Erythroblast (primary cell): ENCODE measurements at places on chromosomes 4 and X.

GRCh38 chr4:79042079-79042674 lies 102.9 kb upstream of the PAQR3 start:
- peak; percentile 11 for DNase-seq

DNA sequence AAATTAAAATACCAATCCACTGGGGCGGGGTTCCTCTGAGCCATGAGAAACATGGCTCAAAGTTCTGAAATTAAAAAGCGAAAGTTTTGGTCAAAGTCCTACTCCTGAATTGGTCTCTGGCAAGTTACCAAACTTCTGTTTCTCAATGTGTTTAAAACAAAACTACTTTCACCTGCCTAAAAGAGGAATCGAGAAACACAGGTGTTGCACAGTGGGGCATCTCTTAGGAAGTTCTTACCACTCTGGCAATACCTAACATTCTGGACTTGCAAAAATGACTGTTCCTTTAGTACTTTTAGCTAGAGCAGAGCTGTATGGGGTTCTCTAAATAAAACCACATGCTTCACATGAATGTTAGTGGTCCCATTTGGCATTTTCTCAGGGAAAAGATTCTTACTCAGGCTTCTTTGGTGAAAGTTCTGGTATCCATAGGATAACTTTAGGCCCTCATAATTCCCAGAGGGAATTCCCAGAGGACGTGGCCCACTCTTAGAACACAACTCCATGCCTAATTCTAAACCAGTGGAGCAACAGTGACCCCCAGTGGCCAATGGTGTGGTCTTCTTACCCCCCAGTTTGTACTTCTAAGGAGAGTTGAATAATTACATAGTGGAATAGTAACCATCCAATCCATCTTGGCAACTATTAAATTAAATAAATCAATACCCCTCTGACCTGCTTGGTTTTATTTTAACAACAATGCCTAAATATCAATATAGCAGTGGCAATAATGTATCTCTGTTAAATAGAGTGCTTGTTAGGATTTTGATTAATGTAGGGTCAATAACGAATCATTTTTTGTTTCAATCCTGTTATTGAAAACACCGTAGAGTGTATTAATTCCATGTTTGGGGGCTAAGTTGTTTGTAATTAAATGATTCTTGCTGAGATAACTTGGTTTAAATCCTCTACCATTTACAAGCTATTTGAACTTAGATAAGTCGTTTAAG lies 21.9 kb downstream of the BMP3 start:
- peak; percentile 19 for DNase-seq

DNA sequence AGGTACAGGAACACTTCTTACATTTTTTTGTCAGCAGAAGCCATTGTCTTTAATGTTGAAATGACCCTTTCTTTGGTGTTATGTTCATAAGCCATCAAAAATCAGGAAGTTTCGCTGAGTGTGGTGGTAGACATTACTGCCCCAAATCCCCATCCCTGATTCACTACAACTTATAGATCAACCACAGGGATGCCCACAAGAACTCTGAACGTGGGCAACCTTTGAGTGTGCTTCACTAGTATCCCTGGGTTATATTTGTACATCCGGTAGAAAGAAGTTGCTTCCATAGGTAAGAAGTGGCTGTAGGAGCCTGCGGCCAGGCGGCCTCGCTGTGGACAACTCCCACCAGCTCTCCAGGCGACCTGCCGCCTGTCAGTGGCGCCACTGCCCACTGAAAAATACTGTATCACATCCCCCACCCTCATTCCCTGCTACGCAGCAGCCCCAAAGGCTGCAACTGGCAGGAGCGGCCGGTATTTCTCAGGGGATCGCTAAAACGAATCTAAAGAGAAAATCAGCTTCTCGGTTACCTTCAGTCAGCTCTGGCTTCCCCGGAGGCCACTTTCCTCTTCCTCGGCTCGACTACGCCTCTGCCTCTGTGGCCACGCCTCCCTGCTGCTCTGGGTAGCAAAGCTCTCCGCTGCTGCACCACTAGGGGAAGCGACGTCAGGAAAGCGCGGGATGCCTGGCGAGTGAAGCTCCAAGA lies 13.9 kb upstream of the ETDC start:
- DNase-seq = peak; percentile 34

DNA sequence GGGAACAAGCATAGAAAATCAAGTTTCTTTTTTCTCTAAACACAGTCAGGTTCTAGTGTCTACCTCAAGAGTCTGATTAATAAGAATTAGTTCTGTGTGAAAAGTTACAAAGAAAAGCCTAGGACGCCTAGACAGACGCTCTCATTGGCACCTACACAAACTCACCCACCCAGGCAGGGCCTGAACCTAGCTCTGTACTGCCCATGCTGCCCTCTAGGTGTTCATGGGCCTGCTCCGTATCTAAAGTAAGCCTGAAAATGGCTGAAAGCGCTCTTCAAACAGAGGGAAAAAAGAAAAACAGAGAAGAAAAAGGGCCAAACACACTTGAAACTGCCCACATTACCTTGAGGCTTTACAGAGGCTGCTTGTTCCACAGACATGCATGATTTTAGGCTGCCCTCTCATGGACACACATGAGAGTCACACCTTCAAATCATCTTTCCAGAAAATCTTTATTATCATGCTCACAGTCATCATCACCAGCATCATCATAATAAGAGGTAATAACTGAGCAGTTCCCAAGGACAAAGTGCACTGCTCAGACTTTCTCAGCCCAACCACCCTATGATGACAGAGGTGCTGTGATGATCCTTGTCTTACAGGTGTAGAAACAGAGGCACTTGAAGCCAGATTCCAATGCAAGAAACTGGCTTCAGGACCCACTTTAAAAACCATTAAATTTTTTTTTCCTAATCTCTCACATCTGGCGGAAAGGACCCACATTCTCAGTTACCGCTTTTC lies 49.6 kb downstream of the MAP7D2 start:
- peak; percentile 43 for DNase-seq

GRCh38 chrX:31099536-31100090 lies 27.8 kb upstream of the FTHL17 start:
- no peak for DNase-seq

GRCh38 chrX:1486749-1487361 lies 34.1 kb upstream of the ASMTL start:
- DNase-seq = no peak

DNA sequence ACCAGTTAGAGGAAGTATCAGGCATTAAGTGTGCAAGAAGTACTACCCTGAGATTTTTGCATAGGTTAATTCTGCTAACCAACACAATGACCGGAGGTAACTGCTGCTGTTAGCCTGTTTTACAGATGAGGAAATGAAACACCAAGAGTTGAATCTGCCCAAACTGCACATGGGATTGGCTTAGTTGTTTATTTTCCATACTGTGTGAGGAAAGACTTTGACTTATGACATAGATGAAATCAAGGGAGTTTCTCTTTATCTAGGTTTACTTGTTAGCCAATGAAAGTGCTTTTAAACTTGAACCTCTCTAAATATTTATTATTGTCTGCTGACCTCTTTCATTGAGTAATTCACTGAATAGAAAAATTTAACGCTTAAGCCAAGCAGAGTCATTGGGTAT lies 10.3 kb downstream of the GUCY1B1 start:
- no peak for DNase-seq

DNA sequence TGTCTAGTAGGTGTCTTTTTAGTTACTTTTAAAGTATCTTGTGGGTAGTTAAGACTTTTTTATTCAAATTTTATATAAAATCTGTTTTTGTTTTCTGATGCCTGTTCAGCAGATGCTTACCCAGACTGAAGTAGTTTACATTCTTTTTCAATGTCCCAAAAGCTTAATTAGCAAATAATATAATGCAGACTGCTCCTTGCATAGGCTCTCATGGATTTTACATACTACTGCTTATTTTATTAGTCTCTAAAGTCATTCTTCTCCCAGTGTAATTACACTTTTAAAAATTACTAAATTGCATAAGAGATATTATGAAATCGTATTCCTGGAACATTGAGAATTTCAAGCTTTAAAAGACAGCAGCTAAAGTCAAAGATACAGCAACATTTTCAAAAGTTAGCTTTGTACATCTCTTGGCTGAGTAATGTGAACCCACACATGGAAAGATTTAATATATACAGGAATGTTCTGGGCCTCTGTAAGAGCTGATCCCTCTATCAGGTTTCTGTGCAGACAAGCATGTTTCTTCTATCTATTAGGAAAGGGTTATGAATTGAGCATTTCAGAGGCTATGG lies 148.4 kb upstream of the SPRY1 start:
- DNase-seq = no peak

DNA sequence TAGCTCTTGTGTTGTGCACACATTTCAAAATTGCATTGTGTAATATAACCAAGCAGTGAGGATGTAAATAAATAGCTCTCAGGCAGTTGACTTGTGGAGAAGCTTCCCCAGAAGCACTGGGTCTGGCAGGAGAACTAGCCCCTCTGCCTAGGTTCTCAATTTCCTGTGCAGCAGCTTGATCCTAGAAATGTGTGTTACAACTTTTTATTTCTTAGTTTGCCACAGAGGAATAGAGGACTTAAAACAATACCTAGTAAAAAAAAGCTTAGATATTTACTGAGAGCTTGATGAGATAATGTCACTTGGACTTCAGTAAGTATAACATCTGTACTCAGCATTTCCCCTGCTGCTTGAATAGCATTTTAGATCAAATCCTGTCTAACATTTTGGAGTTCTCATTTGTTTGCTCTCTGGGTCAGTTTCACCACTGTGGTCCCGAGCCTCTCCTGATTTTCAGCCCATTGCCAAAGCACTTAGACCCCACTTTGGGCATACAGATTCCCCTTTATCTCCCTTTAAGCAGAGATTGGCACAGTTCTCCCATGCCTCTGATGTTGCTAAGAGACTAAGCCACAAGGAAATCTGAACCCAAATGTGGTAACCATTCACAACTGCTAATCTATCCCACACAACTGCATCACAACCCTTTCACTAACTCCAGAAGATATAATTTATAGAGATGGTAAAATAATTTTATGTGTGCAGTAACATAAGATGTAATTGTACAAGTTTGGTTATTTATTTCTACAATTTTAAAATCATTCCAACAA lies 98.2 kb upstream of the NRK start:
- DNase-seq = no peak

DNA sequence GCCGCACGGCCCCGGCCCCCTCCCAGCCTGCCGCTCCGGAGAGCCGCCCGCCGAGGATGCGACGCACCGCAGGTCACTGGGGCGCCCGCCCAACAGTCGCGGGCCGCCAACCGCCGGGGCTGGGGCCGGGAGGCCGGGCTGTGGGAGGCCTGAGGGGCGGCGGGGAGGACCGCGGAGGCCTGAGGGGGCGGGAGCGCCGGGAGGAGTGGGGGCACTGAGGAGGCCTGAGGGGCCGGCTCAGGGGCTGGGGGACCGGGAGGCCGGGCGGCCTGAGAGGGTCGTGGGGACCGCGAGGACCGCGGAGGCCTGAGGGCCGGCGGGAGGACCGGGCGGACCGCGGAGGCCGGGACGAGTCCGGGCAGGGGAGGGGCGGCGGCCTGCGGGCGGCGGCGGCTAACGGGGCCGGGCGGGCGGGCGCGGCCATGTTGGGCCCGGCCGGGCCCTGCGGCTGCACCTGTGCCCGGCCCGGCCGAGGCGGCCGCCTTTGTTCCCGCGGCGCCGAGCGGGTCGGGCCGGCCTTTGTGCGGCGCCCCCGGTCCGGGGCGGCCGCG lies 353 bp downstream of the NSD2 start:
- peak; percentile 79 for DNase-seq

DNA sequence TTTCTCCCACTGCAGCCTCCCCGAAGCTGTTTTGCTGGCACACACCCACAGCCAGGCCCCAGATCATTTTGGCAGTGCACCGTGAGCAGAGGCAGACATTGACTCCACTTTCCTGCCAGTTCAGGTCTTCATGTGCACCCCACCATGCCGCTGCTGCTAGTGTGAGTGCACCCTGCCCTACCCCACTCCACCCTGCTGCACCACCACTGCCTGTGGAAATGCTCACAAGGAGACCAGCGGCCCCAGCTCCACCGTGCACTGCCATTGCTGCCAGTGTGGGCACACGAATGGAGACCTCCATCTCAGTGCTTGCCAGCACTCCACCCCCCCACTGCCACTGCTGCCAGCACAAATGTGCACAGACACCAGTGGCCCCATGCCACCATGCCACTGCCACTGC lies 277.6 kb upstream of the ZC4H2 start:
- DNase-seq = no peak
